ENCODE measurements at places on chromosomes 2 and 18. TPM values are rescaled to one million over a fixed set of nuclear protein-coding genes. Genes with fewer than 3 reads are reported as not detected.

The ABI2 gene
- total RNA-seq = 49.3 TPM

DNA sequence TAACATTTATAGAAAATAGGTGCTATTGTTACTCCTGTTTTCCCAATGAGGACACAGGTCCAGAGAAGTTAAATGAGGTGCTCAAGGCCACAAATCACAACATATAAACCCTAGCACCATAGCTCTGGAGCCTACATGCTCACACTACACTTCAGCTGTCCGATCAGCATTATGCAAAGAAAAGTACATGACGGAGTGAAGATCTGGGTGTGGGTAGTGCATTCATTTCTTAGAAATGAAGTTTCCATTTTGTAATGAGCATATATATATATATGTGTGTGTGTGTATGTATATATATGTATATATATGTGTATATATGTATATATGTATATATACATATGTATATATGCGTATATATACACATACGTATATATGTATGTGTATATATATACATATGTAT, 30.2 kb upstream of the MRPL19 start:
- no peak overlapping the region for H3K27ac ChIP-seq
- peak; percentile 14 for DNase-seq
- H3K4me1 ChIP-seq = no peaks in the 10 kb centered on the region
- no peak overlapping the region for H3K4me3 ChIP-seq
- H3K36me3 ChIP-seq = no peaks in the 10 kb centered on the region

The AGAP1 gene
- total RNA-seq = 37.9 TPM

The CPLX4 gene
- total RNA-seq = not detected

The SLC19A3 gene
- 0.42 TPM for total RNA-seq

The REG3G gene
- not detected for total RNA-seq

The WIPF1 gene
- total RNA-seq = 31.5 TPM

DNA sequence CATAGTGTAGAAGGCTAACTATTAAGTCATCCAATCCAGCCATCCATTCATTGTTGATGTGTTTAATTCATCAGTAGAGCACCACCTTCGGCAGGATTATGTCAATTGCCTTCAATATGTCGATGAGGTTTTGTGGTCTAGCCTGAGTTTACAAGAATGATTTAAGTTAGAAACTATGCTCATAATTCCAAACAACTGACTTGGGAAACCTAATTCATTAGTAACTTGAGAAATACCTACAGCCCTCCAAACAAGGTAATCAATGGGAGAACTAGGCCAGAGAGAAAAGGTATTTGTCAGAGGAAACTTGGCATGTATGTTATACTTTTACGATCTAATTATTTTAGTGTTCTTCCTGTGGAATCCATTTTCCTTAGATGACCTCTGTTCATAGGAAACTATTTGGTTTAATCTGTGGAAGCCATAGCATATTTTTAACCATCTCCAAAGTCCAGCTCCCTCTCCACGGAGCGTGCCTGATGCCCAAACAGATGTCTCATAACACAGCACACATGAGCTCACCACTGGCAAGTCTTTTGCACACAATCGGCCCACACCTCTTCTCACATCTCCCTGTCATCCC, 148.5 kb downstream of the GFPT1 start:
- no peaks in the 10 kb centered on the region for H3K36me3 ChIP-seq
- H3K4me1 ChIP-seq = peaks cover 48% of the 10 kb centered on the region
- DNase-seq = no peak
- H3K27ac ChIP-seq = peak overlapping the region; percentile 35
- no peaks in the 10 kb centered on the region for H3K27me3 ChIP-seq
- H3K4me3 ChIP-seq = no peak overlapping the region

DNA sequence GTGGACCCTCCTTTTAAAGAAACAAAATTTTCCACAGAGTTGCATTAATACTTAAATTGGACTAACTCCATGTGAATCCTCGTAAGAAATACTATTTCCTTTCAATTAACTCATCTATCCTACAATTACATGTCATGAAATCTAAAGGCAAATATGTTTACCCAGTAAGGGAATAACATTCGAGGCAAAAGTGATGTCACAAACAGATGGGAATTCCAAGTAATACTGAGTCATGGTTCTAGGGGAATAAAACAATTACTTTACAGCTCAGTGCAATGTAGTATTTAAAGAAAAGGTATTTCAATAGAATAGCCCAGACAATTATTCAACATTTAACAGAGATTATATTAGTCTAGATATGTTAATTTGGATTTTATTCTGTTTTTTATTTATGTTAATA, 205.8 kb downstream of the ZNF385B start:
- no peak overlapping the region for H3K27ac ChIP-seq
- no peaks in the 10 kb centered on the region for H3K36me3 ChIP-seq
- no peaks in the 10 kb centered on the region for H3K4me1 ChIP-seq
- H3K4me3 ChIP-seq = no peak overlapping the region
- H3K27me3 ChIP-seq = no peaks in the 10 kb centered on the region
- DNase-seq = no peak

- no peaks in the 10 kb centered on the region for H3K36me3 ChIP-seq
- H3K27ac ChIP-seq = no peak overlapping the region
These were observed 15.8 kb upstream of the AGXT start for GRCh38 chr2:240852671-240853314.

Data from esophagus muscularis mucosa (tissue), 4 donors.